ENCODE measurements at places on chromosomes 7 and 10.
A peak's percentile ranks its signal among the peaks of the same experiment; 100 is the strongest.

GRCh38 chr10:17675638-17676037 is 31.7 kb downstream of the STAM start:
- peak; percentile 22 for DNase-seq

GRCh38 chr10:31157123-31158010 is 125.7 kb upstream of the ZNF438 start:
- peak; percentile 53 for DNase-seq

- no peak for DNase-seq
These were observed 196.9 kb upstream of the PPP2R2D start for GRCh38 chr10:131703941-131704340.

DNA sequence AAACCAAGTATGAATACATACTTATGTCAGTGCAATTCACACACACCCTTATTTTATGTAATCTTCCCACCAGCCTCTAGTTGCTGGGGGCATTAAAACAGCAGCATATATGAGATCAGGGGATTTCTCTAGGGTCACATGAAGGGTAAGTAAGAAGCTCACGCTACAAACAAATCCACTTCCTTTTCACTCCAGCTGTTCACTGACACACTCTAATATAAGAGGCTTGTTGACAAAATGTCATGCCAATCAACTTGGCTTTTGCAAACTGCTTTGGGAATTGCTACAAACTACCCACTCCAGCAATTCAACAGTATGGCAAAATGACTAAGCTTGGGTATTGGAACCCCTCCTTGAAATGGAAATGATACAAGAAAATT is 10.3 kb downstream of the FAM3C start:
- no peak for DNase-seq

DNA sequence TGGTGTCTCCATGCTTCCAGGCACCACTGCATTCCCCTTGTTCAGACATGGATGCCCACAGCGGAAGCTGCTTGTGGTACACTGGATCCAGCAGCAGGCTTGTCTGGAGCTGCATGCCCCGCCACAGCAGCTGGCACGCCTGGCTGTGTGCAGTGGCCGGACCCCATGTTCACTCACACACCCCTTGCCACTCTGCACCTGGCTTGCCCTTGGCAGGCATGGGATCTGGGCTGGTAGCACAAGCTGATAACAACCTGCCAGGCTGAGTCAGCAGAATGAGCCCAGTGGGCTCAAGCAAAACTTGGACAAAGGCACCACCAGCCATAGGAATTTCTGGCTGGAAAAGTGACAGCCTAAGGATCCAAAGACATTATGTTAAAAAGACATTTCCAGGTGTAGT is 91.8 kb upstream of the TMEM168 start:
- DNase-seq = no peak

DNA sequence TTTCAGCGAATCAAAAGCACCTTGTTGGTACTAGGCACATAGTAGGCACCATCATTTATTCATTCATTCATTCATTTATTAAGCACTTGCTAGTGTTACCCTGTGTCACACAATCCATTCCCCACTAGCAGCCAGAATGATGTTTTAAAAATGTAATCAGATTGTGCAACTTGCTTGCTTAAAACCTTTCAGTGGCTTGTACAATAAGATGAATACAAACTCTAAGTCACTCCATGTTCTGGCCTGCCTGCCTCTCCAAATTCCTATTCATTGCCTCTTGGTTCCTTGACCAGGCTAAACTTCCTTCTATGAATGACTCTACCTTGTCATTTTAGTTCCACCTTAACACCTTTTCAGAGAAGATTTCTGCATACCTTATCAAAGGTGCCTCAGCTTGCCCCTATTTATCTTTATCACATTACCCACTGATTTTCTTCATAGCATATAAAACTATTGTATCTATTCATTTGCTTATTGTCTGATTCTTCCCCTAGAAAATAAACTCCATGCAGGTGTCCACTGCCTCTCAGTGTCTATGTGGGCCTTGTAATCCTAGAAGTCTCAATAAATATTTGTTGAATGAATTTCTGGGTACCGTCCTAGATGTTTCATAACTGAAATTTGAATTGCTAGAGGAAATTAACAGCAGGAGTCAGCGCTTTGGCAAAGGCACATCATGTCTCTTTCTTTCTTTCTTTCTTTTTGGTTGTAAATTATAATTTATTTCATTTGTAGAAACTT is 169.5 kb downstream of the TMEM26 start:
- DNase-seq = no peak

DNA sequence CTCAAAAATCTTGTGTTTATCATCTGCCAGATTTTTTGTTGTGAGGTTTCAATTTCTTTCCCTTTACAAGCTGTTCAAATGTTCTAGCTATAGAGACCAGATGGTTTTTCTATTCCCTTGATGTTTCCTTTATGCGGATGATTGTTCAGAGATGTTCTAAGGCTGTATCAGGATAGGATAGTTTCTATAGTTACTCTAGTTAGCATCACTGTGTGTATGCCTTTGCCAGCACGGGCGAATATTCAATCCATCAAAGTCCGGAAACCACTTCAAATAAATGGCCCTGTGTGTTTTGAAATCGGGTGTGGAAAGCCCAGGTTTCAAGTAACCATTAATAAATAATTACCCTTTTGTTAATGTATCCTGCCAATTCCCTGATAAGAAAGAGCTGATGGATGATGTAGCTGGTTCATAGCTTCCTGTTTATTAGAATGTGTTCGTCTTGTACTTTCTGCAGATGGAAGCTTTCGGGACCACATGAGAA is 149.8 kb upstream of the PRKCQ start:
- no peak for DNase-seq

DNA sequence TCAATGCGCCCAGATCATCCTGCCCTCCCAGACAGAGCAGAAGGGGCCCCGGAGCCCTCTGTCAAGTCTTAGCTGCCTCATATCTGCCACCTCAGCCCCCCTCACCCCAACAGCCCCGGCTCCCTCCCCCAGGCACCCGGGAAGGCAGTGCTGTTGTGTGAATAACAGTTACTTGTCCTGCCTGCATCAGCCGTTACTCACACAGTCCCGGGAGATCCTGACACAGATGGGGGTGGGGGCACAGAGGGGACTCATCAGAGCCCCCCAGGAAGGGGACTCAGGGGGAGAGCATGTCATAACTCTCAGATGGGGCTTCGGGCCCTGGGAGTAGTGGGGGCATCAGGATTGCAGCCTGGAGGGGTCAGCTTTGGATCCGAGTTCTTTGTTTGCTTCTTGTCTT is 12.4 kb upstream of the SERPINE1 start:
- peak; percentile 62 for DNase-seq
